ENCODE measurements at places on chromosomes 5 and 9.

- no peak for DNase-seq
These were observed 11.0 kb downstream of the CDH10 start for GRCh38 chr5:24633715-24634325.

- no peak for DNase-seq
These were observed 11.1 kb upstream of the AJM1 start for GRCh38 chr9:136831002-136831719.

DNA sequence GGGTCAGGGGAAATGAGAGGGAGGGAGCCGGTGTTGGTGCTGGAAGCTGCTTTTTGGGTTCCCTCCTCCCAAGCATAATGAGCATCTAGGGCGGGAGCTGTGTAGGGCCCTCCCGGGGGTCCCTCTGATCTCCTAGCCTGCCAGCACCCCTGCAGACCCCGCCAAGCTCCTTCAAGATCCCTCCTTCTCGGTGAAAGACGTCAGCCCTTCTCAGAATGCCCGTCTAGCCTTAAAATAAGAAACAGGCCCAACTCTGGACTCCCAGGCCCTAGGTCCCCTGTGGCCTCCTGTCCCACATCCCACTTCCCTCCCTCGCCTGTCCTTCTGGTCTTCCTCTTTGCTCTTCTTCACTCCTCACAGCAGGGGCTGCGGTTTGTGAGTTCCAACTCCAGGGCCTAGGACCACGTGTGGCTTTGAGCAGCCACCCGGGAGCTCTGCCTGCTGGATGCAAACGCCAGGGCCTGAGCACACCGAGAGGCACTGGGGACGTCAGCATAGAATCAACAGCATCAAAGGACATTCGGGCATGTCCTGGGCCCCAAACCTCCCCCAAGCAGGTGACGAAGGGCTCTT lies 8.8 kb upstream of the SCGB3A1 start:
- DNase-seq: no peak

GRCh38 chr9:99722877-99723276 lies 98.8 kb upstream of the NR4A3 start:
- DNase-seq: no peak

- DNase-seq: no peak
These were observed 6.5 kb downstream of the UNC5A start for GRCh38 chr5:176816791-176817347.

DNA sequence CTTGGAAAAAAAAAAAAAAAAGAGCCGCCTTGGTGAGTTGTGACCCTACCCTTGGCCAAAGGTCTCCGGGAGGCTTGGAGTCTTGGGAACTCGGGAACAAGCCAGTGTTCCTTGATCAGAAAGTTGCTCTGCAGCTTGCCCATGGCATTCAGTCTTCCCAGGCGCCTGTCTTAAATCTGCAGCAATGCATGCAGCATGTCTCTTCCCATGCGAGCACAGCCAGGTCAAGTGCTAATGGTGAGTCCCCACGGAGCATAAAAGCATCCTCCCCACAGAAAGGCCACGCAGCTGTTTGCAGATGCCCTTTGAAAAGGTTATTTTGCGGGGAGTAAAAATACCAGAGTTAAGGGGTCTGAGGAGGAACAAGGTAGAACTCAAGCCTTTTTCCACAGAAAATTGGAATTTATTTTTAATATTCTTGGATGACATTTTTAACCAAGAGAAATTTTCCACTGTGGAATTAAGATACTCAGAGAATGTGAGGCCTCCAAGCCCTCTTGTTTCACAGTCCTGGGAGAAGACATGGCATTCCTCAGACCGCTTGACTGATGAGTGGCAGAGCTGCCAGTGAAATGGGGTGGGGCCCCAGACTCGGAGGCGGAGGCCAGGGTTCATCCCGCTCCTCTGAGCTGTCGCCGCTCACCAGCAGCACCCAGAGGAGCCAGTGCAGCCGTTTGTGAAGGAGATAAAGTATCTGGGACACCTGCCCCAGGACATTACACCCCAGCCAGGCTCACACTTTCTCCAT lies 81.6 kb downstream of the CYFIP2 start:
- no peak for DNase-seq
